ENCODE measurements at places on chromosomes 5 and 9.
A peak's percentile ranks its signal among the peaks of the same experiment; 100 is the strongest.

DNA sequence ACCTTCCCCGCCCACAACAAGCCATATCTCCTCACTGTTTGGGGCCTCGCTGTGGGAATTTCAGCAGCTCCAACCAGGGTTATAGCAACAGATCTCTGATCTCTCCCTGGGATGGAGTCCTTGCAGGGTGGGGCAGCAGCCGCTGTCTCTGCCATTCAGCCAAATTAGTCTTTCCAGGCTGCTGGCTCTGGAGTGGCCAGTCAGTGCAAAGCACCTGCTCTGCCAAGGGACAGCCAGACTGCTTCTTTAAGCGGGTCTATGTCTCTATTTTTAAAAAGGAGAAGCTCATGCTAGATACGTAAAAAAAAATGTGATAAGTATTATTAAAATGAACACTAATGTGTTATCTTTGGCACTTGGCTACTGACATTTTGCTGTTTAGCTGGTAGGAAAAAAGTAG lies 380.2 kb downstream of the CDH10 start:
- no peak for DNase-seq

DNA sequence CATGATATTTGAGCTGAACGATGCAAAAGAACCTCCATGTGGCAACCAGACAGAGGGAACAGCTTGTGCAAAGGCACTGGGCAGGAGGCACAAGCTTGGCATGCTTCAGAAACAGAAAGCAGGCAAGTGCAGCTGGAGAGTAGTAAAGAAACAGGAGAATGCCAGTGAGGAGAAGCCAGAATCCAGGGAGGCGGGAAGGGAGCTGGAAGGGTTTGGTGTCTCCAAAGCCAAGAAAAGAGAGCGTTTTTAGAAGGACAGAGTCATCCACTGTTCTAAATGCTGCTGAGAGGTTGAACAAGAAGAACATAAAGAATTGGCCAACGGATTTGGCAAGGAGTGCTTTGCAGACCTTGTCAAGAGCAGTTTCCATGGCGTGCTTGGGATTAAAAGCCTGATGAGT lies 124.7 kb downstream of the TLE1 start:
- DNase-seq: no peak

- DNase-seq: no peak
Measured at GRCh38 chr9:36597412-36598178, 24.9 kb downstream of the MELK start.

GRCh38 chr5:172492097-172492840 lies 37.9 kb upstream of the SH3PXD2B start:
- no peak for DNase-seq

GRCh38 chr9:130478736-130479575 lies 34.2 kb downstream of the ASS1 start:
- no peak for DNase-seq

DNA sequence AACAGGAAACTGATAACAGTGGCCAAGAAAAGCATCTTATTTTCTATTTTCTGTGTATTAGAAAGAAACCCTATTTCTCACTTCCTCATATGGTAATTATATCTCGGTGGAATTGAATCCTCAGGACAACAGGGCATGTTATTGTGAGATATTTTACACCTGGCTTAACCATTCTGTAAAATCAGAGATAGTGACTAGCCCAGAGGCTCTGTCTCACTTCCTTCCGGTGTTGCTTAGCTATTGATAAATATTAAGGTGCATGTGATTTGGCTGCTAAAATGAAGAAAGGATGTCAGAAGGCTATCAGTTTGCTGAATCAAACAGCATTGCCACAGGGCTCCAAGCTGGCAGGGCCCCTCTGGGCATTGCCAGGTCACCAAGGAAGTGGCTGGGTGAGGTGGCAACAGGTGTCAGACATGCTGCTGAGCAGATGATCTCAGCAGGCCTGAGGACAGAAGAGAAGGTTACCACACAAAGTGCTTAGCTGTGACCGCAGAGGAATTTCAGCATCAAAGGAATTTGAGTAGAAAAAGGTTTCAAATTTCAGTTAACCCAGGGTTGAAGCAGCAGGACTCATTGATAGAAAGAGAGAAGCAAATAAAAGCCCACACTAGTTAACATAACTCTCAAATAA lies 330.7 kb downstream of the PDE4D start:
- no peak for DNase-seq

- no peak for DNase-seq
Measured at GRCh38 chr5:164312801-164313200, 807.4 kb downstream of the MAT2B start.

DNA sequence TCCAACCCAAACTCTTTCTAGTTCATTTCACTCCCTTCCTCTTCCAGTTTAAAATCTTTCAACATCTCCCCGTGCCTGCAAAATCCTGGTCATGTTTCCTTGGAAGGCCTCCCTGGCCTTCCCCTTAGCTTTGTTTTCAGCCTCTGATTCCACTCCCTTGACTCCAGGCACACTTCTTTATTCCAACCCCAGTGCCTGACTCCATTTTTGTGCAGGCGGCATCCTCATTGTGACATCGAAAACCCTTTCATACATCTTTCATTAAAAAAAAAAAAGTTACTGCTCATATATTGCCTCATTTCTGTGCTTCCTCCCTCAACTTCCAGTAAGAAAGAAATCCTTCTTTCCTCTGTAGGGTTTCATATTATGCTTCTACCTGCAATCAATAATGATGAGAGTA lies 7.1 kb upstream of the TNFSF8 start:
- DNase-seq: no peak

DNA sequence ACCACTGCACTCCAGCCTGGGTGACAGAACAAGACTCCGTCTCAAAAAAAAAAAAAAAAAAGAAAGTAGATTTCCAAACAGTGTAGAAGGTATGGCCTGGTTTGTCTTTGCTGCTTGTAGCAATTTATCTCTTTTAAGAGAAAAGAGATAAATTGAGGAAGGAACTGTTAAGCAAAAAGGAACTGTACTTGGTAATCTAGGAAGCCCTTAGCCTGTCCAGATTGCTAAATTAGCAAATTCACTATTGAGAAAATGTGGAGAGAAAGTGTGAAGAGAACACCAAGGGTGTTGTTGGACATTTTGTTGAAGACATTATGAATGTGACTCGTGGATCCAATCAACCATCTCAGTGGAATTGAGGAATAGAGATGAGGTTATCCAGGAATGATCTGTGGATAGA lies 13.0 kb upstream of the SUSD3 start:
- DNase-seq: no peak

DNA sequence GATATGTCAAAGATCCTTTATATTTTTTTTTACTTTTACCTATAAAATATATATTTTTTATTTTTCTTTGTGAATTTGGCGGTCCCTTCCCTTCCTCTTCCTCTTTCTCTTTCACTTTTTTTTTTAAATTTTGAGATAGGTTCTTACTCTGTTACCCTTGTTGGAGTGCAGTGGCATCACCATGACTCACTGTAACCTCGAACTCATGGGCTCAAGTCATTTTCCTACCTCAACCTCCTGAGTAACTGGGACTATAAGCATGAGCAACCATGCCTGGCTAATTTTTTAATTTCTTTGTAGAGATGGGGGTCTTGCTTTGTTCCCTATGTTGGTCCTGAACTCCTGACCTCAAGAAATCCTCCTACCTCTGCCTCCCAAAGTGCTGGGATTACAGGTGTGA lies 258.0 kb upstream of the CLINT1 start:
- DNase-seq: no peak

GRCh38 chr9:9133526-9133925 lies 1333.9 kb upstream of the DMAC1 start:
- DNase-seq: no peak

DNA sequence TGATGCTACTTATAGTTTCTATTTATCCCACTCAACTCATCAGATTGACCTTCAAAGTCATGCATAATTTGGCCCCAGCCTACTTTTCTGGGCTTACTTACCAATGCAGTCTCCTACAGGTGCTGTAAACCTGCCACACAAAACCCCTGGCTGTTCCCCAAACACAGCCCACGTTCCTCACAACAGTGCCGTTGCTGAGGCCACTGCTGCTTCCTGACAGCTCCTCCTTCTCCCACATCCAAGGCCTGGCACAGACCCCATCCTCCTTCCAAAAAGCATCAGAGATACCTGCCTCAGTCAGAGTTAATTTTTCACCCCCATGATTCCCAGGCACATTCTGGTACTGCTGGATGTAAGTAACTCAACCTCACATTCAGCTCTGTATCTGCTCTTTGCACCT lies 68.1 kb upstream of the SIMC1 start:
- DNase-seq: no peak

- no peak for DNase-seq
Measured at GRCh38 chr9:137105814-137106661, 8.5 kb downstream of the DPP7 start.

- DNase-seq: no peak
Measured at GRCh38 chr9:113837334-113837733, 38.8 kb upstream of the ZNF618 start.

DNA sequence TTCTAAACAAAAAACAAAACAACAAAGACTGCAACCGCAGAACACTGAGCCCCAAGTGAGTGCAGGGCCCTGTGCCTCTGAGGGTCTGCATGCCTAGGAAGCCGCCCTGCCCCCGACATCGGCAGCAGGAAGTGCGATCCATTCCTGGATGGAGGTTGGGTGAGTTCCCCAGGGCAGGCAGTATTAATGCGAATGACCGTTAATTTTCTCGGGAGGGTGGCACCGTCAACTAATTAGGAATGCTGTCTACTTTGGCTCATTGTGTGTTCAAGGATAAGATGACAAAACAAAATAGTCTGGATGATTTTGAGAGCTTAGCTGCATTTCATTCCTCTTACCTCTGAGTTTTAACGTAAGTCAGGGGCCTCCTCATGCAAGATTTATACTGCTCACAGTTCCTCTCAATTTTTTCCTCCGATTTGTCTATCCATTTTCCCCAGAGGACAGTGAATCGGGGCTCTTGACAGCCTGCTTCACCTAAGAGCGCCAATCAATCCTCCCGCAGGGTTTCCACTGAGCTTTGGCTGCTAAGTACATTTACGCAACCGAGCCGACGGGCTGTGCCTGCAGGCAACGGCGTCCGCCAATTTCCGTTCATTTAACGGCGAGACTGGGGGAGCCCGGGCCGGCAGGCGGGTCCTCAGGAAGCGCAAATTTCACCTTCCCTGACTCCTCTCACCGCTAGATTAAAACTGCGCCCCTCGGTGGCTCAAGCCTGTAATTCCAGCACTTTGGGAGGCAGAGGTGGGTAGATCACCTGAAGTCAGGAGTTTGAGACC lies 2.9 kb upstream of the NXNL2 start:
- DNase-seq: peak; percentile 47

GRCh38 chr5:168227001-168227400 lies 64.4 kb upstream of the WWC1 start:
- DNase-seq: no peak

GRCh38 chr5:99949969-99950524 lies 585.1 kb upstream of the FAM174A start:
- DNase-seq: no peak

DNA sequence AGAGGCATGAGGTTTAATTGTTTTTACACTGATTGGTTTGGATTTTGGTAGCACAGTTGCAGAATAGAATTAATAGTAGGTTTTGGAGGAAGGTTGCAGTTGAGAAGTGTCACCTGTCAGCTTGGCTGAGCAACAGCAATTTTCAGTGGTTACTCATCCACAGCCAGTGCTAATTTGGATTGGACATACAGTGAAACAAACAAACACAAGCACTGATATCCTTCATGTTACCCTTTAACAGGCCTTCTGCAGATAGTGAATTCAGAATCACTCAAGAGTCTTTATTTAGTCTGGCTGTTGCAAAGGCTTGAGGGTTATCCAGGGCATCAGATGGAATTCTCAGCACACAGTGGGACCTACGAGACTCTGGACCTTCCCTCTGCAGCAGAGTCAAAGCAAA lies 31.8 kb upstream of the POU4F3 start:
- no peak for DNase-seq

GRCh38 chr9:71819115-71819739 lies 50.9 kb upstream of the CEMIP2 start:
- peak; percentile 26 for DNase-seq

DNA sequence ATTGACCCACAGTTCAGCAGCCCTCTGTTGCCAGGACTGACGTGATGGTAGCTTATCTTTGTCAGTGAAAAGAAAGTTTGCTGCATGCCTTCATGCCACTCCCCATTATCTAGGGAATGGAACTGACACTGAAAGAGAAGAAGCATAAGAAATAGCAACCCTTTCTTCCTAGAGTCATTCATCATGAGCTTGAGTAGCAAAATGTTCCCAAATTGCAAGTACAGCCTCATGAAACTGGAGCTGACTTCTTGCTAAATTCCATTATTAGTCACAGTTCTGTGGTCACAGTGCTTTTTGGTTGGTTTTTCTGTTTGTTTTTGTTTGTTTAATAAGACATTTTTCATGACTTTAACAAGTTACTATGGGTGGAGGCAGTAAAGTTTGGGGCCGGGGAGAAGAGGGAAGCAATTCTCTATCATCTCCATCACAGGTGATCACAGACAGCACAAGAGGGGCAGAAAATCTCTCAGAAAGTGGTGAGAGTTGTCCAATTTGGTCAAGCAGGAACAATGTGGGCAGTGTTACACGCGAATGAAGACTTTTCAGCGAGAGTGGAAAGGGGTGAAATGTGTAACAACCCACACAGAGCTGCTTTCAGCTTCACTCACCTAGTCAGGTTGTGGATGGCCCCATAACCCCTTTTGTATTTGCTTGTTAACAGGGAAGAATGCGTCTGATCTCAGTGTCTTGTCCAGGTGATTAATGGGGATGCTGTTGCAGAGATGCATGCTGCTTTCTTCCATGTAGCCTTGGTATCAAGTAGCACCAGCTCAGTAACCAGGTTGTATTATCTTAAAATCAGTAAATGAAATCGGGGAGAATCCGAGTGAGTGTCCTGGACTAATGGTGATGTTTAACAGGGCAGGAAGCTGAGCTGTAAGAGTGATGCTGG lies 440.4 kb downstream of the DMRT2 start:
- no peak for DNase-seq

DNA sequence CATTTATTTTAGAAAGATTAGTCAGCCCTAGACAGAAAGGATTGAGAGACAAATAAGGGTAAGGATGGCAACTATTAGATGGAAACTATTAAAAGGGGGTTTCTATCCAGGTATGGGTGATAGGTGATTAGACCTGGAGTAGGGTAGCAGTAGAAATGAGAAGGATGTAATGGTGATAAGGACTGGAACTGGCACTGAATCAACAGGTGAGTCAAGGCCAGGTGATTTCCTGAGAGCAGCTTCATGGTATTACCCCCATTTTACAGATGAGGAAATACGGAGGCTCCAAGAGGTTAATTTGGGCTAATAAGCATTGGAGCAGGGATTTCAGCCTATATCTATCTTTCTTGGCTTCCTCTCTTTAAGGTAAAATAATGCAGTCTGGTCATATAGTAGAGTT lies 55.7 kb downstream of the CAST start:
- no peak for DNase-seq

GRCh38 chr9:91207729-91208418 lies 153.8 kb downstream of the AUH start:
- DNase-seq: no peak

GRCh38 chr9:94700445-94700844 lies 26.1 kb upstream of the AOPEP start:
- DNase-seq: no peak

- DNase-seq: no peak
Measured at GRCh38 chr5:54443270-54443669, 12.2 kb upstream of the HSPB3 start.

DNA sequence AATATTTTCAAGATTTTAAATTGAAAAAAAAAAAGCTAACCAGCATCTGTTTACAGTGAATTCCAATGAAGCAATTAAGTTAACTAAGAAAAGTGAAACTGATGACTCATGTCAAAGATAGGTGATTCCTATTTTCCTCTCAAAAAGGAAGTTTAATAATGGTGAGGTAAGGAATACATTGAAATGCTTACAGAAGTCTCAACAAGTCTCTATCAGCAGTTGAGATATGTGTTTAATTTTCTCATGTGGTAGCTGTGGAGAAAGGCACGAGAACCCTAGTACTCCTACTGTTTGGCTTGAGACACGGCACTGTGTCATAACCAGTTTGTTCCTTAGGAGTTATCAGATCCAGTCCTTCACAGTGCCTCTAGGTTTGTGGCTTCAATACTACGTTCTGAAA lies 114.5 kb downstream of the SLC25A46 start:
- DNase-seq: no peak

All from ovary (tissue), 10 donors.